ENCODE measurements at places on chromosomes 2 and 18.

DNA sequence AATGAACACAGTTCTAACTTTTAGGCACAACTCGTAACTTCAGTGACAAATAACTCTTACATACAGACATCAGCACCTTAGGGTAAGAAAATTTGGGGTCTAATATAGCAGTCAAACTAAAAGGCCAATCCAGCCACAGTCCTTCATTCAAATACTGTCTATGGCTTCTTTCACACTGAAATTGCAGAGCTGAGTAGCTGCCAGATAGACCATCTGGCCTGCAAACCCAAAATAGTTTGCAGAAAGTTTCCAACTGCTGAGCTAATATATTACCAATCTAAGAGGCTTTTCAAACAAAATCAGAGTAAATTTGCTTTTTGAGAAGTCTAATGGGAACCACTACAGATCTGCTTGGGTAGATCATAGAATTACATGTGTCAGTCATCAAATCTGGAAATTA lies 183.4 kb downstream of the GALR1 start:
- no peak for DNase-seq

DNA sequence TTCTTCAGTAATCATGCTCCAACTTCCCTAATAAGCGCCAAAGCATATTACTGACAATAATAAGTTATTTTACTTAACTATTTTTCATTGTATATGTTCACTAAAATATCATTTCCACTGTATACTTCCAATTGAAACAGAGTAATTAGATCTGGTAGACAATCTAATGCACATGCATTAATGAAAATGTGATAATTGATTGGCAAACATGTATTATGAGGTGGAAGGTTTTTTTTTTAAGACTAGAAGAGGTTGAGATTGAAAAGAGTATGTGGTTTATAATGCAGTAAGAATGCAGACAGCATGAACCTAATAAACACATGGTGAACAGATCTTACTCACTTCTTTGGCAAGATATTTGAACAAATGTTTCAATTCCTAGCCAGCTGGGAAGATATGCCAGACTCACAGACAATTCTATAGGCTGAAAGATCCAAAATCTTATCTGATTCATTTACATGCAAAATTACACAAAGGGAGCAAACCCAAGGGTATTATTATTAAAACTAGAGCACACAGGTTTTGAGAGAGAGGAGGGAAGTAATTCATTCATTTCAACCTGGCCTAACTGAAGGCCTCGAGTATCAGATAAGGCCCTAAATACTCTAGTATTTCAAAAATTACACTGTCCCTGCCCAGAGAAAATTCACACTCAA lies 2.8 kb downstream of the NCKAP1 start:
- no peak for DNase-seq

GRCh38 chr2:155958834-155959233 lies 373.7 kb downstream of the NR4A2 start:
- no peak for DNase-seq

- DNase-seq, result no peak
Observed at GRCh38 chr18:52077251-52077983, 262.6 kb upstream of the DCC start.

GRCh38 chr18:79410731-79411613 lies 15.2 kb downstream of the NFATC1 start:
- no peak for DNase-seq
